ENCODE measurements at places on chromosomes 11 and 22.
A peak's percentile ranks its signal among the peaks of the same experiment; 100 is the strongest.

GRCh38 chr11:110859240-110859840 is 147.1 kb upstream of the ARHGAP20 start:
- DNase-seq: no peak

DNA sequence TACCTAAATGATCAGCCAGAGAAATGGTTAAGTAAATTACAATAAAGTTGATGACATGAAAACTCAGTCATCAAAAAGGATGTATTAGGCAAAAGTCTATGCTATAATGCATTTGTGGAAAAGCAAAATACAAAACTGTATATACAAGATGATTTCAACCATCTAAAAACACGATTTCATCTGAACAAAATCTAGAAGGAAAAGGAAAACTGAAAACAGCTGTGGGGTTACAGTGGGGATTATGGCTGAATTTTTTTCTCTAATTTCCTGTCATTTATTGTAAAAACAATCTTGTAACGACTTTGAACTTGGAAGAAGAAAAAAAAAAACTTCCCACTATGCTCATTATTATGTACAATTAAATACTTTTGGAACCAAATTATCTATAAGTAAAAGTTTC is 30.3 kb downstream of the CHEK2 start:
- no peak for DNase-seq

- DNase-seq: no peak
Observed at GRCh38 chr11:57405271-57405860, 14.9 kb upstream of the PRG2 start.

DNA sequence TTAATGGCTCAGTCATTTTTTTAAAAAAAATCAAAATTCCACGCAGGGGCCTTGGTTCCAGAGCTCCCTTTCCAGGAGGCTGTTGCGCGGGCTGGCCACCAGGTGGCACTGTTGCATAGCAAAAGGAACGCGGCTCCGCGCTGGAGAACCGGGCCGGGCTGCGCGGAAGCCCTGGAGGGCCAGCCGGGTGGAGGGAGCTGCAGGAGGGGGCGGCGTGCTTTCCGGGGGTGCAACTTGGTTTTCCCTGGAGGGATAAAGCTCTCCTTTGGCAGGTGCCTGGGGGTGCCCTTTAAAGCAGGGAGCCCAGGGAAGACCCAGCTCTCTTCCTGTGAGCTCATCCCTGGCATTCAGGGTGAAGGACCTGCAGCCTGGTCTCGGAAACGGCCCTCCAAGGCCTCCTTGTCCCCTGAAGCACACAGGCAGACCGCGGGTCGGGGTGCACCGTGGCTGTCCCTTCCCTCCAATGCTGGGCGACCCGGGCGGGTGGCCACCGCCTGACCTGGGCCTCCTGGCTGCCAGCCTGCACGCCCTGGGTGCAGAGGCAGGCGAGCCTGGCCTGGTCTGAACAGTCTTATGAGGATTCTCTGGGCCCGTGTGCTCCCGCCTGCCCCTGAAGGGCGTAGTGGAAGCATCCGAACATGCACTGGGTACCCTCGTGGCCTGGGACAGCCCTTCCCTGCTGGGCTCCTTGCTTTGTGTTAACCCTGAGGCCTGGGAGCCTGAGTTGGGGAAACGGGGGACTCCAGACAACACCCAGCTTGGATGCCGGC is 23.4 kb downstream of the KRTAP5-5 start:
- DNase-seq: peak; percentile 71

DNA sequence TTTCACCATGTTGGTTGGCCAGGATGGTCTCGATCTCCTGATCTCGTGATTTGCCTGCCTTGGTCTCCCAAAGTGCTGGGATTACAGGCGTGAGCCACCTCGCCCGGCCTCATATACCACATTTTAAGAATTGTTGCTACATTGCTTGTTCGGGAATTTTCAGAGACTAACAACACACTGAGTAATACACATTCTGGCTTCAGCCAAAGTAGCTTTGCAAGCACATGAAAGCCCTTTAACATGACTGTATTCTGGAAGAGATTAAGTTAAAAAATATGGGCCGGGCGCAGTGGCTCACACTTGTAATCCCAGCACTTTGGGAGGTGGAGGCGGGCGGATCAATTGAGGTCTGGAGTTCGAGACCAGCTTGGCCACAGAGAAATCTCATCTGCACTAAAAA is 15.0 kb downstream of the CRTAM start:
- DNase-seq: no peak

- DNase-seq: no peak
Observed at GRCh38 chr11:75625991-75626888, 42.6 kb downstream of the MAP6 start.

DNA sequence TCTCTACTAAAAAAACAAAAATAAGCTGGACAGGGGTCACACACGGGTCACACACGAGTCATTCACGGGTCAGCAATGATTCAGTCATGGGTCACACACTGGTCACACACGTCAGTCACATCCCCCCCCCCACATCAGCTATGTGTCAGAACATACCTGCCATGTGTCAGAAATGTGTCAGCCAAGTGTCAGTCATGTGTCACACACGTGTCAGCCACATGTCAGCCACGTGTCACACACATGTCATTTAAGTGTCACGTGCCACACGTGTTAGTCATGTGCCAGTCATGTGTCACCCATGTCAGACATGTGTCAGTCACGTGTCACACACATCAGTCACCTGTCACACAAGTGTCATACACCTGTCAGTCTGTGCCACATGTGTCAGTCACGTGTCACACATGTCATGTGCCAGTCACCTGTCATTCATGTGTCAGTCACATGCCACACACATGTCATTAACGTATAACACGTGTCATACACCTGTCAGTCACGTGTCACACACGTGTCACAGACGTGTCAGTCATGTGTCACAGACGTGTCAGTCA is 28.7 kb upstream of the MMP20 start:
- peak; percentile 6 for DNase-seq

- DNase-seq: no peak
Observed at GRCh38 chr22:30234786-30235470, 11.6 kb downstream of the LIF start.

DNA sequence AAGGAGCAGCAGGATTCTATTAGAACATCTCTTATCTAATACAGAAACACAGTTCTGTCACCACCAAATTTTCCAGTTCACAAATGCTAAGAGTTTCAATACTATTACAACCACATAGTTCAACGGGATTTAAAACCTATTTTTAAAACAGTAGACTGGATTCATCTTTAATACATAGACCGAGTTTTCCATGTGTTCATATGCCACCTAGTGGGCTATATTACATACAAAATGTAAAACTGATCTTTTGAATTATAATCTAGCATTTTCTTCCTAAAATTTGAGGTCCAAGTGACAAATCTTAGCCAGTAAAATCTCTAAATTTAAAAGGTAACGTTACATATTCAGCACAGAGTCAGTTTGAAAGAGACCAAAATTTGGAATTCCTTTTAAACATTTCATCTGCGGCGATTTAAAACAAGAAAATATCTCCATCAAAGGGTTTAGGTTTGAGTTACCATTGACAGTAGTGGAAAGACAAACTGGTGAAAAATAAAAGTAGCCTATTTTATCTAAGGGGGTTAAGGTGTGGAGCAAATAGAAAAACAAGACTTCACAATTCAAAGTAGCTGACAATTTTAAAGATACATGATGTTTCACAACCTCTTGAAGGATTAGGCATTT is 269.3 kb upstream of the MPPED2 start:
- DNase-seq: no peak

GRCh38 chr22:20080776-20081654 is 974 bp downstream of the DGCR8 start:
- peak; percentile 18 for DNase-seq

- DNase-seq: no peak
Observed at GRCh38 chr11:128069665-128070064, 517.7 kb downstream of the ETS1 start.

- no peak for DNase-seq
Observed at GRCh38 chr11:74677131-74677530, 54.1 kb downstream of the CHRDL2 start.
